ENCODE measurements at places on chromosomes 4 and X.
A peak's percentile ranks its signal among the peaks of the same experiment; 100 is the strongest.

GRCh38 chr4:155541716-155542115 is 124.9 kb upstream of the GUCY1A1 start:
- no peak for DNase-seq

GRCh38 chr4:130722361-130722760 is 1626.4 kb downstream of the C4orf33 start:
- DNase-seq: no peak

DNA sequence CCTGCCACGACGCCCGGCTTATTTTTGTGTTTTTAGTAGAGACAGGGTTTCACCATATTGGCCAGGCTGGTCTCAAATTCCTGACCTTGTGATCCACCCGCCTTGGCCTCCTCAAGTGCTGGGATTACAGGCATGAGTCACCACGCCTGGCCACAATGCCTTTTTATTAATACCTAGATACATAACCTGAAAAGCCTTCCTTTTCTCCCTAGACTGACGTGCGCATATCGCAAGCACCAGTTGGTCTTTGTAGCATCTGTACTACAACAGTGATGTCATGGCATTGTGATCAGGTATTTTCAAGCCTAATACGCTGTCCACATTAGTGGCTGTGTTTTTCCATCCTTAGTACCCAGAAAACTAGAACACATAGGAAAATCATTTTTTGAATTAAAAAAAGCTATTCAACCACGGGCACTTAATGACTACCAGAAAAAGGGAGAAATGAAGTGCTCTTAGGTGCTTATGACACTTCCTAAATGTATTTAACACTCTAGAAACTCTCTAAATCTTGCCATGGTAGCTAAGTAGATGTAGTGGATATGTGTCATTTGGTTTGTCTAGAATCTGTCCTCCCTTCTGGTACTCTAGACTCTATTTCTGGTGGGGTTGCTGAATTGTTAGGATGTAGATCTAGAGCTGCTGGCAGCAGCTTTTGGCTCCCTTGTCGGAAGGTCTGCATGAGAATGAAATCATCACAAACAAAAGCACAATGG is 707.8 kb downstream of the STIM2 start:
- DNase-seq: no peak

DNA sequence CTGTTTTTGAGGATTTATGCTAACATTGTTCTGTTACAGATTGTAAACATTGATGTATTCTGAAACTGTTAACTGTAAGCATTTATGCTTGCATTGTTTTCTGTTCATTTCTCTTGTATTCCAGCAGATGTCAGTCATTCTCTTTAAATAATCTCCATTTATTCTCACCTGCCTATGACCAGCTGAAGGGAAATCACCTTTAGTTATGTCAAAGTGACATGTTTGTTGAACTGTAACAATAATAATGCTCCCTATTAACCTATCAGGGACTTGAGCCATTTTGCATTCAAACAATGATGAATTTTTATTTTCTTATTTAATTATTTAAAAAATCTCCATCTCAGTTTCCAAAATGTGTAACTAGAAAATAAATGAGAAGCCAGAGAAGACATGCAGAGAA is 58.0 kb downstream of the SPCS3 start:
- DNase-seq: no peak

GRCh38 chr4:23717528-23718248 is 172.2 kb downstream of the PPARGC1A start:
- DNase-seq: no peak

DNA sequence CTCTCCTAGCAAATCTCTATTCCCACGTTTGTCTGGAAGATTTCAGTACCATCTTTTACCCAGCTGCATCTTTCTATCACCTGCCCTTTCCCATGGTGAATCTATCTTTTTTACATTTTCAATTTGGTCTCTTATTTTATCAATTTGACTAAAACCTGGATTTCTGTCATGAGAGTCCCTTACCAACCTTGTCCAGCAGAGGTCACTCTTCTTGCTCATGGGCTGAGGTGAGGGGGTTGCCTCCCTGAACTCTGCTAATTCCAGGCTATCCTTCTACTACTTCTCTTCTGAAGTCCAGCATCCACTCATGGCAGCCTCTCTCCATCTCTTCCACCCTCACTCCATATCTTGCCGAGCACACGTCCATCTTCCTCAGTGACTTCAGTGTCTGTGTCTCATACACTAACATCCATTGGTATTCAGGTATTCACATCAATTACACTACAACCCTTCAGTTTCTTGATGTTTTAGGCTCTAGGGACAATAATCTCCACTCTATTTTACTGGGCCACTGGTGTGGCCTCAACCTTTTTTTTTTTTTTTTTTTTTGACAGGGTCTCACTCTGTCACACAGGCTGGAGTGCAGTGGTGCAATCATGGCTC is 17.8 kb upstream of the ZNF827 start:
- no peak for DNase-seq

- no peak for DNase-seq
These were observed 878.7 kb upstream of the TENM3 start for GRCh38 chr4:181364504-181364903.

GRCh38 chr4:147658501-147658900 is 25.5 kb downstream of the PRMT9 start:
- no peak for DNase-seq

DNA sequence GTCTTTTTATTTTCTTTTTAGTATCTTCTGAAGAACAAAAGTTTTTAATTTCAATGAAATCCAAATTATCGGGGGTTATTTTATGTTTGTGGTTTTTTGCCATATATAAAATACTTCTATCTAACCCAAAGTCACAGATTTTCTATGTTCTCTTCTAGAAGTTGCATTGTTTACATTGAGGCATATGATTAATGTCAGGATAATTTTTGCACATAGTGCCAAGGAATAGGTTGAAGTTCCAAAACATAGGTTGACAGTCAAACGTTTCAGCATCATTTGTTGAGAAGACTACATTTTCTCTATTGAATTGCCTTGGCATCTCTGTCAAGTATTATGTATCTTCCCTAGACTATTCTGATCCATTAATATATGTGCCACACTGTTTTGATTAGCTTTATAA is 64.5 kb downstream of the ANKRD17 start:
- DNase-seq: no peak

GRCh38 chrX:15834827-15835595 is 19.6 kb downstream of the AP1S2 start:
- no peak for DNase-seq

GRCh38 chr4:94804650-94805049 is 46.9 kb downstream of the BMPR1B start:
- DNase-seq: no peak

GRCh38 chr4:145320294-145320693 is 139.9 kb upstream of the OTUD4 start:
- DNase-seq: no peak

- no peak for DNase-seq
These were observed 502.1 kb upstream of the NR3C2 start for GRCh38 chr4:148944136-148944838.

DNA sequence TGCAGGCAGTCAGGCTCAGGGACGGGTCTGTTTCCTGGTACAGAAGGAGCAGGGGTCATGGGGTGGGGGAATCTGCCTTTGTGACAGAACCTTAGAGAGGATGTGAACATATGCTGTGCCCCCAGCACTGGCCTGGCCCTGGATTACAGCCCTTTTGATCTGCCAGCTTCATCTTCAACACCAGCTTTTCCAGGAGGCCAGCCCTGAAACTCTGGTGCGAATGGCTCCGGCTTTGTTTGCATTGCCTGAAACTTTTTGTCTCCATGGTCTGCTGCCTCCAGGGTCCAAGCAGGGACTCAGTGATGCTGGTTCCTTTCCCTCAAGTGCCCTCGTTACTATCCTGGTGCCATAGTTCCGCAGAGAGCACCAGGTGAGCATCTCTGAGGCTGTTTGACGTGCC is 2.1 kb downstream of the CNGA2 start:
- DNase-seq: no peak

DNA sequence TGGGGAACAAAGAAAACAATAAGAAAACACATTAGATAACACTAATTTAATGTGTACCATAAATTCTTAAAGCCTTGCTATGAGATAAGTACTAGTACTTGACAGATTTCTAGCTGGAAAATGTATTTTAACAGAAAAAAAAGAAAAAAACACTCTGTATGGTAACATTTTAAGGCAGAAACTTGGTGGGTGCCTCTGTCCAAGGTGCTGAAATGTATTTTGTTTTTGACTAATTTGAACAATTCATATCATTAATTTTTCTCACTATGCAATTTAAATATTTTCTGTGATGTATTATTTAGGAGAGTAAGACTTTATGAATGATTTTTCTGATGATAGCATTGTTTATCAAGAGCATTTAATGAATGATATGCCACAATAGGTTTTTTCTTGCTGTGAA is 107.5 kb downstream of the GABRG1 start:
- no peak for DNase-seq

GRCh38 chrX:154603438-154604430 is 15.3 kb downstream of the CTAG1B start:
- DNase-seq: peak; percentile 37

GRCh38 chr4:111641813-111642579 is 503.3 kb upstream of the FAM241A start:
- DNase-seq: peak; percentile 44

- no peak for DNase-seq
These were observed 45.2 kb downstream of the ANXA5 start for GRCh38 chr4:121651597-121651996.

DNA sequence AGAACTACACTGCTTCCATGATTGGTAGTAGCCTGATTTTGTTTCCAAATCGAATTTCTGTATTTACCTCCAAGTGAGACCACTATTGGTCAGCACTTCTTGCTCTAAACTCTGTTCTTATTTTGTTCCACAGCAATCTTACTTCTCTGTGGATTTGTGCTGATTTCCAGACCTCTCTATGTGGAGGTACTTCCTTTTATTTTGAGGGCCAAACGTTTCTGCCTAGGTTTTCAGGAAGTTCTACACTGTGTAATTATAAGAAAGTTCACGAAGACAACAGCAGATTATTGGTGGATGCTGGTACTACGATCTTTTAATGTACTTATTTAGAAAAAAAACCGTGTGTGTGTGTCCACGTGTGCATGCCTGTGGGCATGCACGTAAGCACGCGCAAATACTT is 46.7 kb downstream of the DTHD1 start:
- no peak for DNase-seq

DNA sequence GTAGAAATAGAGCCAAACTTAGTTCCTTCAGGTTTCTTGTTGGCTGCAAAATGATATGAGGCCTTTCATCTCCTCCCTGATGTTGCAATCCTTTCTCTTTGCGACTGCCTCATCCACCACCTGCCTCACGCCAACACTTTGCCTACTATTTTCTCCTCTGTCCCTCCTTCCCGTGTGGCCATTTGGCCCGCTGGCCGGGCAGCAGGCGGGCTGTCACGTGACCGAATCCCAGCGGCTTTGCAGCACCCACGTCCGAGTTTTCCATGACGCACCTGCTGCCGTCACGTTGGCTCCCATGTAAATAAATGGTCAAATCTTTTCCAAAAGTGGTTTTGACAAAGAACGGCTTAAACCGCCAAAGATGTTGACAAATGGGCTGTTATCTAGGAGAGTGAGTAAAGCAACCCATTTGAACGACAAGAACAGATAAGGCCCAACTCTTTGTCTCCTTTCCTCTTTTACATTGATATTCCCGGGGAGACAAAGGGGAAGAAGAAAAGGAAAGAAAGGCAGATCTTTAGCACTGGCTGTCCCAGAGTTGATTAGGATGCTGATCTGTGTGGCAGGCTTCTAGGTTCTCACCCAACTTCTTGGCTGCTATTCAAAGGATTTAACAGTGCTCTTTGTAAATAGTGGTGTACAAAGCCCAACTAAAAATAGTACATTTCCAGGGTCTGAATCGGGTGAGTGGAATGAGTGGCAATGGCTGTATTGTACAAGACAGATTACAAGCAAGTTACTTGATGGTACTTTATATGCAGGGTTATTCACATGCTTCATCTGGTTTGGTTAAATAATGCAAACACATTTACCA is 174.2 kb upstream of the JADE1 start:
- peak; percentile 94 for DNase-seq

- DNase-seq: no peak
These were observed 82.2 kb downstream of the POLA1 start for GRCh38 chrX:24775891-24776290.

- no peak for DNase-seq
These were observed 129.7 kb downstream of the TMEM164 start for GRCh38 chrX:110132450-110133114.

GRCh38 chr4:187309456-187309855 is 585.8 kb upstream of the FAT1 start:
- DNase-seq: no peak

DNA sequence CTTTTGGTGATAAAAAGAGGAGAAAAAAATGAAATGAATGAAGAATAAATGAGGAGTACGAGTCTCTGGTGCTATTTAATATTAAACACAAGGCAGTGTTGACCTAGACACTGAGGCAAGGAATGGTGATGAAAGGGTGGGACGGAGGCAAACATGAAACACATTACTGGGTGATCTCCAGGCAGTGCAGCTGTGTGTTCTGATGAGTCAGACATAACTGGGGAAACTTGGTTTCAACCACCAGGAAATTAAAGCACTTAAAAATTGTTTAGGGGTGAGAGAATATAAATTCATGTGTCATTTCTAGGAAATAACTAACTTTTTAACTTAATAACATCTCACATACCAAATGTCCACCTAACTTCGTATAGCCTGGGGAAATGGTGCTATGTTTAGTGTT is 19.7 kb upstream of the CXCL6 start:
- DNase-seq: no peak

DNA sequence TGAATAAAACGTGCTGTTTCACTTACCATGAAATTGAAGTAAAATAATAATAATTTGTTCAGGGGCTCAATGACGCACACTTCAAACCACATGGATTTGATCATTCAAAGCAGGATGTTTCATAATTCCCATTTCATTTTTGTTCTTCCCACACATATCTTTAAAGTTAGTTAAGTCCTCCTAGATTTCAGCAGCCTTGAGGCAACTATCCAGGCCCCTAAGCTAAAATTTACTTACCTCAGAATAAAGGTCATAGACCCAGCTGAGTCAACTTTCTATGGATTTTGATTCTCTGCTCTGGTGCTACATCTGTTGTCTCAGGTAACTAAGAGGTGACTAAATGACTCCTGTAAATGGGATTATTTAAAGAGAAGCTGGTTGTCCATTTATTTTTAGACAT is 25.0 kb downstream of the GPR174 start:
- DNase-seq: no peak

- no peak for DNase-seq
These were observed 1.8 kb downstream of the EPHA5 start for GRCh38 chr4:65668201-65669089.

- no peak for DNase-seq
These were observed 159.8 kb upstream of the FAM241A start for GRCh38 chr4:111985426-111985825.

DNA sequence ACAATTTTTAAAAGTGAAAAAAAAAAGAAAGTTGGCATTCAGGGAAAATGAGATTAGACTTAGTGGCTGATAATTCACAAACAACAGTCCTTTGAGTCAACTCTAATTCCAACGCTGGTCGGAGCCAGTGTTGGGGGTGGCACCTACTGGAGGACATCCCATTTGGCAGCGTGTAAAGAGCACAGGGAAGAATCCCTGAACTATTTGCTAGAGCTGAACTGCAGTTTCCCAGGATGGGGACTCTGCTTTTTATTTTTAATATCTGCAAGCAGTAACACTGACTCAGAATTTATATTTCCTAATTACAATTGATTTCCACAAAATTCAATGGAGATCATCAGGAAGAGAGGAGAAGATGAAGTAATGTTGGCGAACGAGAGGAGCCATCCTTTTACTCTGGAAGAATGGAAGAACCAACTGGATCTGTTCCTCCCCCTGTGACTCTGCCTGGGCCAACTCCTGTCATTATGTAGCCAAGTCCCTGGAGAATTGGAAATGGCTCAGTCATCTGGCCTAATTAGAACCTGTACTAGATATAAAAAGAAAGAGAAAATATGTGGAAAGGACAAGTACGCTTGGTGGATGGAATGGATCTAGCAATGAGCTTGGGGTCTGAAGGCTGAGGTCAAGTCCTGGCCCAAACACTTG is 76.7 kb downstream of the IRF2 start:
- no peak for DNase-seq
